Esophagus squamous epithelium (tissue), 5 donors: ENCODE measurements at places on chromosomes 4 and X. TPM values are rescaled to one million over a fixed set of nuclear protein-coding genes. Genes with fewer than 3 reads are reported as not detected.

HS3ST1 gene
- 4.8 TPM for total RNA-seq

CTAG2 gene
- total RNA-seq = not detected

- no peak overlapping the region for H3K27ac ChIP-seq
- no peaks in the 10 kb centered on the region for H3K27me3 ChIP-seq
Measured at GRCh38 chrX:133448512-133449076, 33.3 kb upstream of the GPC4 start.

DNA sequence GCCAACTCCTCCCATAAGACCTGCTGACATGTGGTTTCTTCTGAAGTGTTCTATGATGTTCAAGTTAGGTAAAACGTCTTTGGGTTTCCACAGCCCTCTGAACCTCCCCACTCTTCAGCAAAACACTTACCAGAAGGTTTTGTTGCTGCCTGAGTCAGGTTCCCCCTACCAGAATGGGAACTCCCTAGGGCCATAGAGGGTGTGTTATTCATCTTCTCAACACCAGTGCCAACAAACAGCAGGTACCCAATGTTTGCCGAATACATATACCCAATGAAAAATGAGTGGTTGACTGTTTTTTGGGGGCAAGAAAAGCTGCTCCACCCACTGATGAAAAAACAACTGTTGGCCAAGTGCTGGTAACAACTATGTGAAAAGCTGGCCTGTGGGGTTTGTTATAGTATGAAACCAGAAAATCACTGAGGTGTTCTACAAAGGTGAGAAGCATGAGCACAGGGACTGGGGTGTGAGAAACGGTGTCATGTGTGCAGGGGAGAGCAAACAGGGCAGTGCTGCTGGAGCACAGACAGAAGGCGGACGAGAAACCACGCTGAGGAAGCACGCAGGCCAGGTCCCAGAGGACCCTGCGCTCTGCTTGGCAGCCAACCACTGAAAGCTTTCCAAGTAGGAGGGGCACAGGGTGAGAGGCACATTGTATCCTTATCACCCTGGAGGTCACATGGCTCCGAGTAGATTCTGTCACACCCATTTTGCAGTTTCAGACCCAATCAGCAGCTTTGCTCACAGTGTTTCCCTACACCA, 28.8 kb downstream of the ATP8A1 start:
- no peaks in the 10 kb centered on the region for H3K27me3 ChIP-seq
- DNase-seq = no peak

GRCh38 chr4:73883306-73883705, 14.1 kb downstream of the CXCL1 start:
- no peak for DNase-seq
- no peaks in the 10 kb centered on the region for H3K36me3 ChIP-seq
- H3K4me3 ChIP-seq = no peak overlapping the region
- no peaks in the 10 kb centered on the region for H3K27me3 ChIP-seq
- H3K4me1 ChIP-seq = no peaks in the 10 kb centered on the region
